ENCODE measurements at places on chromosomes 4 and X. TPM values are rescaled to one million over a fixed set of nuclear protein-coding genes. Genes with fewer than 3 reads are reported as not detected.

MAGEA8 gene
- total RNA-seq = not detected

FGF13 gene
- total RNA-seq = not detected

PLP1 gene
- 0.29 TPM for total RNA-seq

DNA sequence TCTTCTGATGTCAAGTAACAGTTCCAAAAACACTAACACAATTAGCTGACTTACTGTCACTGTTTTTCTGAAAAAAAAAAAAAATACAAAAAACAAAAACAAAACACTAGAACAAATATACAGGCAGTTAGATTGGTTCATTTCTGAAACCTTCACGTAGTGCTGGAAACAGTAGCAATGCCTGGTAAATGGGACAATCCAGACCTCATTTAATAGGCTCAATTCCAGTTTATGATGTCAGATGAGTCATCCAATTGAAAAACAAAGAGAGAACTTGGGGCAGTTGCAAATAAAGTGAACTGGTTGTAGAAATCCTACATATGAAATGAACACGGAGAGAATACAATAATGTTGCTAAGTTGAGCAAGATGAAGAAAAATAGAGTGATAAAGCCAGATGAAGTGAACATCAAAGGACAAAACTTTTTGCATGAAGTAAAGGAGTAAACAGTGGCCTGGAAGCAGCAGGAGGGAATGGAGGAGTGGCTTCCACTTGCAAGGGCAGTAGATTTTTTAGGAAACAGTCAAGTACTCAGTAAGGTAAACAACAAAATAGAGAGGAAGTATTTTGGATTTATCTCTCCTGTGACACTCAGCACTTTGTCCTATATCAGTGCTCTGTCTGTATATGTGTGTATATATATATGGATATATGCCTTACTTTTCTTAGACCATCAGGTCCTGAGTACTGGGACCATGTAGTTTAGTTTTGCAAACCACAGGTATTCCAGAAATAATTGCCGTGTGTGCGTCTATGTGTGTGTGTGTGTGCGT lies 39.3 kb upstream of the MAGEA10 start:
- DNase-seq = no peak
- H3K27me3 ChIP-seq = no peaks in the 10 kb centered on the region
- H3K4me1 ChIP-seq = no peaks in the 10 kb centered on the region
- no peak overlapping the region for H3K27ac ChIP-seq

DNA sequence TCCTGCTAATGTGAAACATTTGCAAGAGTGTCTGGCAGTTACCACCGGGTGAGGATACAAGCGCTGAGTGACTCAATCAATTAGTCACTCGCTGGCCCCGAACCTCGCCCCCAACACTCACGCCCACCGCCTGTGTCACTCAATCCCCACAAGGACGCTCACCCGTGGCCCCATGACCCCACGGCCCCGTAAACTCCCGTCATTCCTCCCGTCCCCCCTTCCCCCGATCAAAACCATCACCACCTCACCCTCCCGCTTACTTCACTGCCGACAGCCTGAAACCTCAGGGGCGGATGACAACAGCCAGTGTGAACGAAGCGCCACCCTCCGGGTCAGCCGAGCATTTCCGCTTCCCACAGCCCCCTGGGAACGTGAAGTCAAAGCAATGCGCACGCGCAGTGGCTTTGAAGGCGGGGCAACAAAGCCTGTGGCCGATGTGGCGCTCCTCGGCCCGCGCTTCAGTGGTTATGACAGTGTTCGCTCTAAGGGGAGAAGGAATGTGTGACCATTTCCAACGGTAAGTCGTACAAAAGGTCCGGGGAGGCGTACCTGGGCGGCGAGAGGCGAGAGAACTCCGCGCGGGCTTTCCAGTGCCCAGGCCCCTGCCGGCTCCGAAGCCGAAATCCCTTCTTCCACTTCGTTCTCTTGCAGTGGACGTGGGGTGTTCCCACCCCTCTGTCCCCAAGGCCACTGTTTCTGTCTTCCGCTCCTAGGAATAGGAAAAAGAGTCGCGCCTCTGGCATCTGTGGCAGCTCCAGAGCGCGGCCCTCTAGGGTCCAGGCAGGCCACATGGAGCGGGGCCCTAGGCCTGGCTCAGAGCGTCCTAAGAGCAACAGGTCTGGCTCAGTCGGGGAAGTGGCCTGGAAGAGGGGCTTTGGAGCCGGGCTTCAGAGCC lies at the start of gene ZNF674:
TSS of gene ZNF674 (minus strand) at position 311 of the 895 bp plus-strand sequence. CDS start 3,334 bp downstream, outside the sequence.
- peak within 1 kb of the TSS; percentile 86 for H3K4me3 ChIP-seq
- H3K27me3 ChIP-seq = no peaks in the 10 kb centered on the region
- peak within 1 kb of the TSS; percentile 89 for H3K27ac ChIP-seq
- DNase-seq = peak; percentile 90
- peaks cover 18% of the 10 kb centered on the region for H3K4me1 ChIP-seq

- no peak overlapping the region for H3K4me3 ChIP-seq
- H3K27me3 ChIP-seq = no peaks in the 10 kb centered on the region
- no peaks in the 10 kb centered on the region for H3K36me3 ChIP-seq
- H3K27ac ChIP-seq = no peak overlapping the region
- DNase-seq = no peak
Observed at GRCh38 chr4:44118971-44119680, 329.5 kb downstream of the KCTD8 start.

DNA sequence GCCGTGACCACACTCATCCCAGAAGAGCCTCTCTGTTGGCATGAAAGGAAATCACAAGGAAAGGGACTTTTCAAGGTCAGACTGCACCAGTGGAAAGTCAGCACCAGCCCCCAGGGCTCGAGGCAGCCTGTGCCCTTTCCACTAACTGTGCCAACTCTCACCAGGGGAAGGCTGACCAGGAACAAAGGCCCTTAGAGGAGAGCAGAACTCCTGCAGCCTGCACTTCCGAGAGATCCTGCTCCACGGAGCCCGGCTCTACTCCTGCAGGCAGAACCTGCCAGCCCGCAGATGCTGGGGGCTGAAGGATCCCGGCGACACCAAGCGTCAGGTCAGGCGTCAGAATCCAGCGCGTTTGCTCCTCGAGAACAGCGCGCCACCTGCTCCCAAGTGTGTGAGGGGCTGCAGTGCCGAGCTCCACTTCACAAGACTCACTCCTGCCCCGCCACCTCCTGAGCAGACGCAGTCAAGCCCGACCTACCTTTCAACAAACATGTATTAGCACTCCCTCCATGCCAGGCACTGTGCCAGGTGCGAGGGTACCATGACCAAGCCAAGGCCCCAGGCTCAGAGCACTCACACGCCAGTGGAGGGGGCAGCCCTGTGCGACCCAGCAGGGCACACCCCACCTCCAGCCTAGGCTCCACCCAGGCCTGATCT lies 13.6 kb upstream of the HELT start:
- no peak for DNase-seq
- no peaks in the 10 kb centered on the region for H3K4me1 ChIP-seq
- peak overlapping the region; percentile 39 for H3K4me3 ChIP-seq
- H3K36me3 ChIP-seq = no peaks in the 10 kb centered on the region
- H3K27me3 ChIP-seq = peaks cover 42% of the 10 kb centered on the region

DNA sequence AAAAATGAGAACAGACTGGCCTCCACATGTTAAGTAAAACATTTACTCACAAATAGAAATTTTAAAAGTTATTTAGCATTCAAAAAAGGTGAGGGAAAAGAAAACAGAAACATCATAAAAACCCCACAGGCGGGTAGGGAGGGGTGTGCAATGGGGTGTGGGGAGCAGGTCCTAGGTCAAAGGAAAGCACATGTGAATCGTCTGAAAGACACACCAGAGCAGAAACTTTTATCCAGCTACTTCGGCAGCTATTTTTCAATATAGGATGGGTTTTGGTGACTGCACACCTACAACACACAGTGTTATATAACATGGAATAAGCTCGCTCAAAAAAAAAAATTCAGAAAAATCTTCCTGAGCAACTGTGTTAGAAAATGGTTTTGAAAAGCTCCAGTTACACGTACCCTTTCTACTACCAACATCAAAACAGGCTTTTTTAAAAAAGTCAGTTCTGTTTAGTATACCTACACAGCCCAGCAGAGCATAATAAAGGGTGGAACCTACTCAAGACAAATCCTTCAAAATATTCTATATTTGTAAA lies 1.6 kb downstream of the OTUD4 start:
- peak overlapping the region; percentile 95 for H3K27ac ChIP-seq
- peaks cover 5% of the 10 kb centered on the region for H3K36me3 ChIP-seq
- peak overlapping the region; percentile 92 for H3K4me3 ChIP-seq

- no peaks in the 10 kb centered on the region for H3K4me1 ChIP-seq
- no peaks in the 10 kb centered on the region for H3K27me3 ChIP-seq
- no peak overlapping the region for H3K4me3 ChIP-seq
- no peak overlapping the region for H3K27ac ChIP-seq
- H3K36me3 ChIP-seq = no peaks in the 10 kb centered on the region
Observed at GRCh38 chr4:176102414-176103063, 36.9 kb downstream of the WDR17 start.

GRCh38 chr4:94939791-94940519 lies 182.2 kb downstream of the BMPR1B start:
- H3K4me3 ChIP-seq = no peak overlapping the region
- H3K27me3 ChIP-seq = no peaks in the 10 kb centered on the region
- no peaks in the 10 kb centered on the region for H3K36me3 ChIP-seq
- DNase-seq = peak; percentile 64

Measured in osteoblast (primary cell).